GM19239 (cell line): ENCODE measurements at places on chromosomes 4 and X.

- no peak for DNase-seq
Measured at GRCh38 chrX:154595559-154596249, 10.8 kb downstream of the CTAG1A start.

GRCh38 chrX:132009350-132009749 is 13.8 kb upstream of the STK26 start:
- DNase-seq, result no peak

GRCh38 chr4:170399581-170400293 is 310.0 kb upstream of the AADAT start:
- no peak for DNase-seq

- DNase-seq, result no peak
Measured at GRCh38 chr4:74738464-74739143, 55.7 kb downstream of the BTC start.
